ENCODE measurements at places on chromosomes 5 and 9.

GRCh38 chr9:91844701-91845291, 105.2 kb downstream of the ROR2 start:
- DNase-seq: no peak

DNA sequence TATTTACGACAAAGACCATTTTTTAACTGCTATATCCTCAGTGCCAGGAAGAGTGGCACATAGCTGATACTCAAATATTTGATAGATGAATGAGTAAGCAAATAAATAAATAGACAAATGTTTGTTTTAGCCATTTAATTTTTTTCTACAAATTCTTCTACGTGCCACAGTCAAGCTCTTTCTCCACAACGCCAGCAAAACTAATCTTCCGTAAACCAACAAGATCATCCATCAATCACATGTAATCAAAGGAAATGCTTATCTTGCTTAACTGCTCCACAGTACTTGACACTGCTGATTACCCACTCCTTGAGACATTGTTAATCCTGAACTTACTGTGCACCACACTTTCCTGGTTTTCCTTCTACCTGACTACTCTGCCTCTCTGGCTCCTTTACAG, 136.7 kb downstream of the EDIL3 start:
- no peak for DNase-seq

GRCh38 chr5:172886476-172886875, 52.4 kb downstream of the ERGIC1 start:
- no peak for DNase-seq

- no peak for DNase-seq
Observed at GRCh38 chr9:104842698-104843097, 78.8 kb downstream of the NIPSNAP3B start.

GRCh38 chr9:4973246-4973645, 11.8 kb upstream of the JAK2 start:
- no peak for DNase-seq

DNA sequence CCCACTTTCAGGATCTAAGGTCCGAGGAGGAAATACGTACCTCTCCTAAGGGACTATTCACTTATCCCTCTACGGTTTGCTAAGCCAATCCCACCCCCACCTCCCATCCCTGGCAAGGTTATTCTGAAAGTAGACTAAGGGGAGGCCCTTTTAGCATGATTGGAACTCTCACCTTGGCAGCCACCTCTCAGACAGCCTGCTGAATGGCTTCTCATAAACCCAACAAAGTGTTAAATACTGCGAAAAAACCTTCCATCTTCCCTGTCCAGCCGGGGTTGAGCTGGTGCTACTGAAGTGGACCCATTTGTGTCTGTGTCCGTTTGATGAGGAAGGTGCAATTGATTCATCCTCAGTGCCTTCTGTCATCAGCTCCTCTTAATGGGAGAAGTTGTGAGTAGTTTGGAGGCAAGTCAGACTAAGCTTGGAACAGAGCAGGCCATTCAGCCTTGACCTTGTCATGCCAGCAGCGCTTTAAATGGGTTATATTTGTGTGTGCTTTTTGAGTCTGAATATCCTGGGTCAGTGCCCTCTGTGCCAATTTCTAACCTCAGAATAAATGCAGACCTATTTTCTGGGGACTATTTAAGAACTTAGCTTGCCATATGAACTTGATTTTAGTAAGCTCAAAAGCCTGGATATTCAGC, 476.3 kb upstream of the ZNF608 start:
- no peak for DNase-seq

GRCh38 chr9:114789006-114789405, 16.8 kb downstream of the TNFSF15 start:
- DNase-seq: no peak

- no peak for DNase-seq
Observed at GRCh38 chr5:55973296-55973695, 21.5 kb downstream of the IL6ST start.

GRCh38 chr9:114270120-114270975, 52.5 kb upstream of the ORM1 start:
- no peak for DNase-seq

- no peak for DNase-seq
Observed at GRCh38 chr9:120212153-120212852, 367.7 kb downstream of the CDK5RAP2 start.

- DNase-seq: no peak
Observed at GRCh38 chr5:89397096-89397495, 514.1 kb upstream of the MEF2C start.

GRCh38 chr5:113404269-113404668, 30.5 kb downstream of the TSSK1B start:
- no peak for DNase-seq

- DNase-seq: no peak
Observed at GRCh38 chr9:35162605-35163315, 951 bp downstream of the UNC13B start.

DNA sequence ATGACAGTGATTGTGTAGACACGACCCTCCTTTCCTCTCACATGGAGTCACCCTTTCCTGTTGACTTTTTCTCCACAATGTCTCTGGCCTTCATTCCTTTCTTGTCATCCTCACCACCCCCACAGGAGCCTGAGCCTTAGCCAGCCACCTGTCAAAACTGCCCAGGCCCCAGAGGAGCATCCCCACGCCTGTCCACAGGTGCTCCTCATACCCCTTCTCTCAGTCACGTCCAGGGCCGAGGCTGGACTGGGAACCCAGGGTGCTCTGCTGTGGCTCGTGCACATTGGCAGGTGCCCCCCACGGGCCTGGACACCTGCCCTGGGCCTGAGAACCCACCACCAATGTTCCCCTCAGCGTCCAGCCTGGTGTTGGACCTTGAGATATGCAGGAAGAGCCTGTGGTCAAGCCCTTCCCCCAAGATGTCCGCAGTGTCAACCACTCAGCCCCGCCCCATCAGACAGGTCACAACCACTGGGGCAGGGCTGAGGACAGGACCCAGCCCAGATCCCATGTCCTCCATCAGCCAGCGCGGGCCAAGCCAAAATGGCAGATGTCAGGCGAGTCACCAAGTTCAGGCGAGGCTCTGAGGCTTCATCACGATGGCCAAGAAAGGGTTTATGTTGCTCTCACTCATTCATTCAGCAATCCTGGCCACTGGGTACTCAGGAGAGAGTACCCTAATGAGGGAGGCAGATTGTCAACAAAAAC, 65.8 kb upstream of the STXBP1 start:
- DNase-seq: no peak

DNA sequence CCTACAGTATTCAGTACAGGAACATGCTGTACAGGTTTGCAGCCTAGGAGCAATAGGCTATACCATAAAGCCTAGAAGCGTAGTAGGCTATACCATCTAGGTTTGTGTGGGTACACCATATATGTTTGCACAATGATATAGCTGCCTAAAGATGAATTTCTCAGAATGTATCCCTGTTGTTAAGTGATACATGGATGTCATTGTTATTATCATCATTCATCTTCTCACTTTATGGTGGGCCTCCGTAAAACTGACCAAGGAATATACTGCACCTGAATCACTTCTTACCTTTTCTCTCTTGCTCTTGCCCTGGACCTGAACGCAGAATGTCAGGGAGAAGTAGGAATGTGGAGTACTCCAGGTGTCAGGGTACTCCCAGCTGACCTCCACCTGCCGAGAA, 11.8 kb downstream of the IL12B start:
- no peak for DNase-seq

- DNase-seq: no peak
Observed at GRCh38 chr9:126630458-126631237, 16.9 kb downstream of the LMX1B start.

- DNase-seq: no peak
Observed at GRCh38 chr5:174843263-174844250, 119.2 kb downstream of the MSX2 start.

DNA sequence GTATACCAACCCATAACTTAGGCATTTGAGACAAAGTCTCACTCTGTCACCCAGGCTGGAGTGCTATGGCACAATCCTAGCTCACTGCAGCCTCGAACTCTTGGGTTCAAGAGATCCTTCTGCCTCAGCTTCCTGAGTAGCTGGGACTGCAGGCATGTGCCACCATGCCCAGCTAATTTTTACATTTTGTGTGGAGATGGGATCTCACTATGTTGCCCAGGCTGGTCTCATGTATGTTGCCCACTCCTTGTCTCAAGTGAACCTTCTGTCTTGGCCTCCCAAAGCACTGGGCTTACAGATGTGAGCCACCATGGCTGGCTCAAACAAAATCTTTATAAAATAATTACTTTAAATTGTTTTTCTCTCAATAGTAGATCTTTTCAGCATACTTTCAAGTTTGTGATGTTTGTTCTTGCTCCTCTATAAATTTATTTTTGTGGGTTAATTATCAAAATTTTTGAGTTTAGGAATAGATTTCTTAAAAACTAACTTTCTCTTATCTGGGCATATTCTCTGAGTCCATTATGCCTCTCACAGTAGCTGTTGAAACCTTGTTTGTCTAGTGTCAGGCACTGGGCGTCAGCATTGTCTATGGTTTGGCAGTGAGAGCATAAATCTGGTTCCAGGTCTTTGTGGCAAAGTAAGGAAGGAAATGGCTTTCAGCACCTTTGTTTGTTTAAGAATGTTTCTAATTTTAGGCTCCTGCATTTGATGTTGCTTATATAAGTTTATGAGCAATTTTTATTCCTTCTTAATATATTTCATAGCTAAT, 38.7 kb downstream of the NLN start:
- DNase-seq: peak; percentile 90

DNA sequence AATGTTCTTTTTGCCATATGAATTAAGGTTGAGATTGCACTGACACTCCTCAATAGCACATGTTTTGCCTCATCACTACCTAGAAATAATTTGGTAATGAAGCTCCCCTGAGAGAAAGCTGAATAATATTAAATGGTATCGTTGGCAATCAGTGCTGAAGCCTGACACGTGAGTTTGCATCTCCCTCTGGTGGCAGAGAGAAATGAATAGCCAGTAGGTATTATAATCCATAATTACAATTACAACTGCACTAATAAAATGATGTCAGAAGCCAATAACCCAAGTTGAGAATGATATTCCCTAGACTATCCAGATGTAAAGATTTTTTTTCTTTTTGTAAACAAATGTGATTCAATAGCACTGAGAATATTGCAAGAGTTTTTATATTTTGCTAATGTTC, 700.3 kb downstream of the PTPRD start:
- DNase-seq: no peak

DNA sequence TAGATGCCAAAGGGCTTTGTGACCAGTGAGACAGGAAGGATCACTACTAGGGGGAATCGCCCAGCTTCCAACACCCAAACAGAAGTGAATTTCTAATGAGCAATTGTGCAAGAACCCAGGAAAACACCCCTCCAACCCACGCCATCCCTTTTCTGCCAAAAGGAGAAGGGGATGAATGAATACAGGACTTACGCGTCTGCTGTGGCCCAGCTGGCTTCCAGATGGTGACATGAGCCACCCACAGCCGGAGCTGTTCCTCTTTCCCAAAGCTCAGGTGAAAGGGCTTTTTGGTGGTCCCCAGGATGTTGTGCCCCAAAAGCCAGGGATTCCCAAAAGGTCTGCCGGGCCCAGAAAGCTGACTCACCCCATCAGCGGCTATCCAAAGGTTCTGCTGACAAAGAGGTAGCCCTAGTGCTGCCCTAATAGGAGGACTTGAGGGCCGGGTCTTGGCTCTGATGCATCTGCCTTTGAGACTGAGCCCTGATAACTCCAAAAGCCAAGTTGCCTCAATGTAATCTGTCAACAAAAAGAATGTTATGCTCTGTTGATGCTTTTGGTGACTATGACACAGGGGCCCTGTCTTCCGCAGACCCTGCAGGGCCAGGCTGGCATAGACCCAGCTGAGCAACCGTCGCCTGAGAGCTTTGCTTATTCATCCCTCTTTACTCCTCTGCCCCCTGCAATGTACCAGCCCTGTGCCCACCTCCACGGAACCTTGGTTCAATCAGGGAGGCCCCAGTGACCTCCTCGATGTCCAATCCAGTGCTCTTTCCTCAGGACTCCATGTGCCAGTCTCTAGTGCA, 14.5 kb downstream of the GSN start:
- peak; percentile 41 for DNase-seq

GRCh38 chr9:5838884-5839571, 6.1 kb upstream of the ERMP1 start:
- no peak for DNase-seq

- no peak for DNase-seq
Observed at GRCh38 chr5:156241266-156241665, 85.7 kb upstream of the SGCD start.

GRCh38 chr9:12766357-12766756, 8.5 kb upstream of the LURAP1L start:
- no peak for DNase-seq

GRCh38 chr5:150519978-150520377, 12.0 kb downstream of the NDST1 start:
- no peak for DNase-seq

GRCh38 chr9:136086213-136086881, 8.7 kb downstream of the NACC2 start:
- DNase-seq: no peak

- DNase-seq: no peak
Observed at GRCh38 chr5:76771705-76772405, 47.0 kb upstream of the F2RL1 start.

DNA sequence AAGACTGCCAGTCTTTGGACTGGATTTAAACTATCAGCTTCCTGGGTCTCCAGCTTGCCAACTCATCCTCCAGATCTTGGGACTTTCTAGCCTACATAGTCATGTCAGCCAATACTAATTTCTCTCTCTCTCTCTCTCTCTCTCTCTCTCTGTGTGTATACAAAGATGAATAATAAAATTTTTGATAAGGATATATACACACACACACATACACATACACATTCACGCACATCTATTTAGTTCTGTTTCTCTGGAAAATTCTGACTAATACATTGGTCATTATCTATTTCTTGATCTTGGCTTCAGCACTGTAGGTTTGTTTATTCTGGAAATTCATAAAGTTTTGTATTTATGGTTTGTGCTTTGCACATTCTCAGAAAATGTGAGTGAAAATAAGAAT, 1606.2 kb upstream of the NUDT12 start:
- DNase-seq: no peak
